ENCODE measurements at places on chromosomes 5 and 9.

- DNase-seq = no peak
Observed at GRCh38 chr5:129803403-129803802, 55.5 kb downstream of the MINAR2 start.

- DNase-seq = no peak
Observed at GRCh38 chr9:133981958-133982681, 10.0 kb downstream of the VAV2 start.

GRCh38 chr5:179869101-179869500 is 10.5 kb upstream of the MRNIP start:
- DNase-seq = no peak

DNA sequence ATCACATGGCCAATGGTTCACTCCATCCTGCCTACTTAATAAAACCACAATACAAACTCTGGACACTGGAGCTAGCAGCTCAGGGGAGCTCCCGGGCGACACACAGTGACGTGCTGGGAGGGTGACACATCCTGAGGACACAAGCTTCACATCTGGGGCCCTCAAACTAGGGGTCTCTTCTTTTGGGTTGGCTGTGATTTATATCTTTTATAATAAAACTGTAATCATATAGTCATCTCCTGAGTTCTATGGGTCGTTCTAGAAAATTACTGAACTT is 12.1 kb upstream of the MAPK9 start:
- no peak for DNase-seq

- DNase-seq = peak; percentile 3
Observed at GRCh38 chr5:58999804-59000203, 416.9 kb downstream of the RAB3C start.

Data from Kasumi-1 (cell line).